ENCODE measurements at places on chromosomes 16 and 17.

- DNase-seq = no peak
Measured at GRCh38 chr17:19344311-19345066, 18.0 kb downstream of the B9D1 start.

GRCh38 chr16:52540910-52541309 lies 6.0 kb downstream of the TOX3 start:
- no peak for DNase-seq

GRCh38 chr16:82796047-82796446 lies 169.3 kb downstream of the CDH13 start:
- no peak for DNase-seq

- DNase-seq = no peak
Measured at GRCh38 chr17:11309850-11310249, 68.8 kb downstream of the SHISA6 start.

DNA sequence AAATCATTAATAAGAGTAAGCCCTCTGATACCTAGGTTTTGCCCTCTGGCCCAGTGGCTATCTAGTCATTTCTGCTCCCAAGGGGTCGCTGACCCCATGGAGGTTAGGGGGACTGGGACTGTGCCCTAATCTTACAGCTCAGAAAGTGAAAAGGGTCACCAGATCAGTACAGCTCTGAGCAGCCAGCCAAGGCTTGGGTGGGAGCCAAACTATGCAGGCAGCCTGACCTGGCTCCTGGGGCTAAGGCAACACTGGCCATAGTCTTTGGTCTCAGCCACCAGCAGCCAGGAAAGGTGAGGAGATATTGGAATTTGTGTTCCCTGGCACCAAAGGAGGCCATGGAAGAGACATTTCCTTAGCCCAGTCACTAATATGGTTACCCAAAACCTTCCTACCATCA lies 67.6 kb downstream of the ASIC2 start:
- no peak for DNase-seq

- DNase-seq = no peak
Measured at GRCh38 chr17:19287651-19288050, 50.5 kb downstream of the EPN2 start.

DNA sequence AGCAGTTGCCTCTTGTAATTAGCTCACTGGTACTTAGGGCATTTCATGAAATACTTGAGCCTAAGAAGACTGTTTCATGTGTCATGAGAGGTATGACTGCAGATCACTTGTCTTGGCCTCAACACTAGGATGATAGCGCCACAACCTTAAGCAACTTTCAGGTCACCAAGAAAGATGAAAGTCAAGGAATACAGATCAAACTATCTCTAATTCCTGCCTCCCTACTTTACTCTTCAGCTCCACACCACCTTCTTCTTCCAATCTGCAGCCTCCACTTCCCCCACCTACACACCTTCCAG lies 28.0 kb downstream of the GNA13 start:
- no peak for DNase-seq

DNA sequence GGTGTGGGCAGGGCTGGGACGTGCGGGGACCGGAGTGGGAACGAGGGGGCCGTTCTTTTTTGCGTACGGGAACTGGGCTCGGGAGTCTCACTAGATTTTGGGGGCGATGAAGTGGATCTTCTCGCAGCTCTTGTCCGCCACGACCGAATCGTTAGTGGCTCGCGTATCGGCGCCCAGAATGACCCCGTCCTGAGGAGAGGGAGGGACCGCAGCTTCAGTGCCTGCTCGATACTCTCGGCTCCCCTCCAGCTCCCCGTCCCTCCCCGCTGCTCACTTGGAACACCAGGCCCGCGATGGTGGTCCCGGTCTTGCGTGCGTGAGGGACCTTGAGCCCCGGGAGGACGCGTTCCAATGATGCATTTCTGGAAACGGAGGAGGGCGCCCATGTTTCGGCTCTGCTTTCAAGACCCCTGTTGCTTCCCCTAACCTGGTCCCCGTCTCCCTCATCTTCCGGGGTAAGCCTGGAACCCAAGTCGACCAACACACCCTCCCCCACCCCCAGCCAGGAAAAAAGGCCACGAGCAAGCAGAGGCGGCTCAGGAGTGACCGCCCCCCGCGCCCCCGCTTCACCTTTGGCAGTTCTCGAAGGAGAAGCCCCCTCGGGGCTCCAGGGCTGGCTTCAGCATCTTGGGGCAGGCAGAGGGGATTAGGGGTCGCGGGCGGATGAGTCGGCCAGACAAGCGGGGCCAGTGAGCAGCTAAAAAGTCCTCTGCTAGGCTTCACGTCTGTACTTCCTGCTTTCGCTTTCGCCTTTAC lies at the start of gene PSMB10:
Gene PSMB10, minus strand, starts transcription at position 727 of the 756 bp plus-strand sequence. Its CDS starts 101 bp downstream, at position 626.
- peak; percentile 91 for DNase-seq

GRCh38 chr16:1656808-1657617 lies 21.1 kb upstream of the JPT2 start:
- DNase-seq = no peak

DNA sequence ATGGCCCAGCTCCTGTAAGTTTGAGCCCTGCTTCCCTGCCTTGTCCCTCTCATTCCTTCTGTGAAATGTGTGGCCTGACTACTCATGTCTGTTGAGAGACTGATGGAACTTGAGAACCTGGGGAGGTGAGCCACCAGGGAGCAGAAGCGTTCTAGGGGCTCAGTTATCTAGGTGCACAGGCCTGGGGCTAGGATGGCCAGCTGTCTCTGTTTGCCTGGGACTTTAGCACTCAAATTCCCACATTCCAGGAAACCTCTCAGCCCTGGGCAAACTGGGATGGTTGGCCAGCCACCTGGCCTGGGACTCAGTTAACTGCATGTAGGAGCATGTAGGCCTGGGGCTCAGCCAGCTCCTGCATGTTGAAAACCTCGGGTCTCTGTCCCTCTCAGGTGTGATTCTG lies 9.3 kb upstream of the EPN3 start:
- DNase-seq = no peak

DNA sequence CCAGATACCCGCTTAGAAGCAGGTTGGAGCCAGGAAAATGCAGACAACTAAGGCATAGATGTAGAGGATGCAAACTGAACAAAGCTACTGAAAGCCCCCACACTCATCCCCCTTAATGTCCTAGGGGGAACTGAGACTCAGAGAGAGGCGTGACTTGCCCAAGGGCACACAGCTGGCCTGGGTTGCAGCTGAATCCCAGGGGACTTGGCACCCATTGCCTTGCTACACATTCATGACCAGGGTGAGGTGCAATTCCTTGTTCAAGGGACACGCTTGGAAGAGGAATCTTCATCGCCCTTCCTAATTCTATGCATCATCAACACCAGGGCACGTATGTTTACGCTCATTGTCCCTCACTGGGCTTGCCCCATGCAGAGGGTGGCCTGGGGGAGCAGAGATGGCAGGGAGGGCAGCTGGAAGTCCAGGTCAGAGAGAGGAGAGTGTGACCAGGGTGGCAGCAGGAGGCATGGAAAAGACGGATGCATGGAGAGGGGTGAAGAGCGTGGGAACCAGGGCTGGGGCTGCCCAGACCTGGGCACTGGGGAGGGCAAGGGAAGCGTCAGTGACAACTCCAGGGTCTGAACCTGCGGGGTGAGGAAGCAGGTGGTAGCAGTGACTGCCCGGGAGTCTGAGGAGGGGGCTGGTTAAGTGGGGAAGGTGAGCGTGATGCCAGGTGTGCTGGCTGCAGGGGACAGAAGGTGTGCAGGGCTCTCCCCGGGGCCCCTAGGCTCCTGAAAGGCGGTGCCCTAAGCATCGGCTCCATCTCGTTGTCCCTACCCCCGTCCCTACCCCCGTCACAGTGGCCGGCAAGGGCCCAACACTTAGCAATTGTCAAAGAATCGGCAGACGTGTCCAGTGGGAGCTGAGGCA lies 267.1 kb upstream of the TNRC6C start:
- no peak for DNase-seq

DNA sequence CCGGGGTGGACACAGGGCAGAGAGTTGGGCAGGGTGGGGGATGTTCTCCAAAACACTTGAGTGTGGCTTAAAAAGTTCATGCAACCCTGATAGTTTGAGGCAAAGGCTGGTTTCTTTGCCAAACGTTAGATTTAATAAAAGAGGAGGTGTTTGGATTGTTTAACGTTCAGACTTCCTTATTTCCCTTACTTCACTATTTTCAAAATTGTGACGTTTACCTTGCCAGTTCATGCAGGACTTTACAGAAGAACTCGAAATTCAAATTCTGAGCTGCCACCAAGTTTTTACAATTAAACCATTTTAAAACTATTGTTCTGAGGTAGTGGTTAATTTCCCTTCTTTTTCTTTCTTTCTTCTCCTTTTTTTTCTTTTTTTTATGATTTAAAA lies 5.5 kb downstream of the SEC14L1 start:
- DNase-seq = no peak

GRCh38 chr17:81479175-81480071 lies 33.2 kb downstream of the ACTG1 start:
- DNase-seq = no peak
